COR-L47 (cell line): ENCODE measurements at places on chromosomes 5 and 9.
A peak's percentile ranks its signal among the peaks of the same experiment; 100 is the strongest.

GRCh38 chr5:17252543-17252942 lies 35.1 kb downstream of the BASP1 start:
- no peak for DNase-seq

DNA sequence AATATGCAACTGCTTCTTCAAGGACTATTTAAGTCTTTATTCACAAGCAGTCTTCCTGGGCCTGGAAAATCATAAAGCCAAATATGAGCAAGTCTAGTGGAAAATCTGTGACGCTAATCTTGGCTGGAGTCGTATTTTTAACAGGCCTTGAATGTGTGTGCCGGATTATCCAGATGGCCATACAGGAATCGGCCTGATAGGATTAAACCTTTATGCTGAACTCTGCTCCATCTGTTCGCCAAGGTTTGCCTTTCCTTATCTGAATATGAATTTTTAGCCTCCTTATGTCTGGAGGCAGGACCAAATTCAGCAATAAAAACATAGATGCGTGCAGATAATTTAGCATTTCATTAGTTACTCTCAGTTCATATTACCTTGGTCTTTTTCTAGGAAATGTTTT lies 294.5 kb downstream of the EBF1 start:
- DNase-seq = no peak

DNA sequence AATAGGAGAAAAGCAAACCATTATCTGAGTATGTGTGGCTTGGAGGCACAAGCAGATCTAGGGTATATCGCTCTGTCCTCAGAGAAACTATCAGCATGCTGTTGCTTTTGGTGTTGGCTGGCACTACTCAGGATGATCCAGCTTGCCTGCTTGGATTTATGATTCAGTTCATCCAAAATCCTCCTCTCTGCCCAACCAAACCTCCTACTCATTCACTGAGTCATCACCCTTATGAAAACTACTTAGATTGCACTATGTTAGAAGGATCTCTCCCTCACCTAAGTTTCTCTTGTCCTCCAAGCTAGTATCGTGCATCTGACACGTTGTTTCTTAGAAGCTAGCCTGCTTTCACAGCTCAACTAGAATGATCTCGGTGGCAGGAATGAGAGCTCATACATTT lies 14.2 kb upstream of the ZBED3 start:
- DNase-seq = no peak

DNA sequence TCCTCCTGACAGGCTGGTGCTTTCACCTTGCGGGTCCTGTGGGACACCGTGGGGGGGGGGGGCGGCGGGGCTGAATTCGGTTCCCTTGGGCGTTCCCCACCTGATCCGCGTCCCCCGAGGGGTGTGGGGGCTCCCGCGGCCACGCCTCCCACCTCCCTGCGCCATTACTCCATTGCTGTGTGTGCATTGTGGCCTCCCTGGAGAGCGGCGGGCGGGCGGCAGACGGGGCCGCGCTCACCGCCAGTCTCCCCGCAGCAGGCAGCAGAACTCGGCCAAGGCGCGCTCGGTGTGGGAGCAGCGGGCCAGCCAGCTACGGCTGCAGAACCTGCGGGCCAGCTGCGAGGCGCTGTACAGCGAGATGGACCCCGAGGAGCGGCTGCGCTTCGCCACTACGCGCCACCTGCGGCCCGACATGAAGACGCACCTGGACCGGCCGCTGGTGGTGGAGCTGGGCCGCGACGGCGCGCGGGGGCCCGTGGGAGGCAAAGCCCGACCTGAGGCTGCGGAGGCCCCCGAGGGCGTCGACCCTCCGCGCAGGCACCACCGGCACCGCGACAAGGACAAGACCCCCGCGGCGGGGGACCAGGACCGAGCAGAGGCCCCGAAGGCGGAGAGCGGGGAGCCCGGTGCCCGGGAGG lies 145.3 kb downstream of the CACNA1B start:
- DNase-seq = peak; percentile 30

DNA sequence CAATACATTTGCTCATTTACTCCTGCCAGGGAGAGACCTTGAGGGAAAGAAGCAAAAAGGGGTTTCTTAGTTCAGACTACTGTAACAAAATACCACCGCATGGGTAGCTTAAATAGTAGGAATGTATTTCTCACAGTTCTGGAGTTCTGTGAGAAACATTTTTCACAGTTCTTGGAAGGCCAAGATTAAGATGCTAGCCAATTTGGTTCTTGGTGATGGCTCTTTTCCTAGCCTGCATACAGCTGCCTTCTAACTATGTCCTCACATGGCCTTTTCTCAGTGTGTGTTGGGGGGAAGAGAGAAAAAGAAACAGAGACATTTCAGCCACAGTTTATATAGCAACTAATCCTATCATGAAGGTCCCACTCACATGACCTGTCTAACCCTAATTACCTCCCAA lies 1644.7 kb upstream of the C9orf72 start:
- no peak for DNase-seq

- no peak for DNase-seq
Measured at GRCh38 chr5:124650147-124650561, 96.3 kb downstream of the ZNF608 start.

DNA sequence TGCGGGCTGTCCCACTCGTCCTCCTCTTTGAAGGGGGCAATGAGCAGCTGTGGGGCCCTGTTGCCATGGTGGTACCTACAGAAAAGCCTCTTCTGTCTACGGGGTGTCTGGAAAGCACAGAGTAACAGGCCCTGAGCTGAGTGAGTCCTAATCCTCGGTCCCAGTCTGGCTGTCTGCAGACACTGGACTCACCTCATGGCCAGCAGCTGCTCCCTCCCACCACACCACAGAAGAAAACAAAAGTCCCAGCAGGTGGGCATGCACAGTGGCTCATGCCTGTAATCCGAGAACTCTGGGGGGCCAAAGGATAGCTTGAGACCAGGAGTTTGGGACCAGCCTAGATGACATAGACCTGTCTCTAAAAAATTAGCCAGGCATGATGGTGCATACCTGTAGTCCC lies 19.9 kb downstream of the P4HA2 start:
- no peak for DNase-seq

GRCh38 chr9:86424251-86424891 lies 70.2 kb upstream of the TUT7 start:
- no peak for DNase-seq

DNA sequence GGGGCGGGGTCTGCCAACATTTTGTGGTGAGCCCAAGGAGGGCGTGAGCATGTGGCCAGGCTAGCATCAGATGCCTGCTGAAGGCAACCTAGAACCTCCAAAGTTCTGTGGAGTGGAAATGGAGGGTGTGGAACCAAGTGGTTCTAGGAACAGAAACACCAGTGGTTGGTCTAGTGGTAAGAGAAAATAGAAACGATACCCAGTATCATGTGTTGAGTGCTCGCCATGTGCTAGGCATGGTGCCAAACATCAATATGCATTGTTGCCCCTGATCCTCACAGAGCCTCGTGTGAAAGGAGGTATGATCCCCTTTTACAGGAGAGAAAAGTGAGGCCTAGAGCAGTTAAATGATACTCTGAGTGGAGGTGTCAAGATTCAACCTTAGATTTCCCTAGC lies 31.5 kb upstream of the MVB12B start:
- no peak for DNase-seq

DNA sequence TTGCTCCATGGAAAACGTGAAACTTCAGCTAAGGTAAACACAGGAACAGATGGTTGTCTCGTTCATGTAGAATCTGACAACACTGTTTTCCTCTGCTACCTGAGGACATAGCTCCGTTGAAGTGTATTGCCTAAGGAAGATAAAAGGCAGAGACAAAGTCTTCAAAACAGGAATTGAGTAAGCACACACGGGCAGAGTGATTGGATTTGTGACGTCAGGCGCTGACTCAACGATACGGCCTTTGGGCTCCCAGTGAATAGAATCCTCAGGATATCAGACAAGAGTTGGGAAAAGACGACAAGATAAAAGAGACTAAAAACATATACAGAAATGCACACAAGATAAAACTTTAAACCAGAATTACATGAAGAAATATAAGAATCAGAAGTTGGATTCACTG lies 787.1 kb upstream of the CTNND2 start:
- no peak for DNase-seq

GRCh38 chr9:131238402-131239021 lies 37.8 kb downstream of the FAM78A start:
- DNase-seq = no peak

DNA sequence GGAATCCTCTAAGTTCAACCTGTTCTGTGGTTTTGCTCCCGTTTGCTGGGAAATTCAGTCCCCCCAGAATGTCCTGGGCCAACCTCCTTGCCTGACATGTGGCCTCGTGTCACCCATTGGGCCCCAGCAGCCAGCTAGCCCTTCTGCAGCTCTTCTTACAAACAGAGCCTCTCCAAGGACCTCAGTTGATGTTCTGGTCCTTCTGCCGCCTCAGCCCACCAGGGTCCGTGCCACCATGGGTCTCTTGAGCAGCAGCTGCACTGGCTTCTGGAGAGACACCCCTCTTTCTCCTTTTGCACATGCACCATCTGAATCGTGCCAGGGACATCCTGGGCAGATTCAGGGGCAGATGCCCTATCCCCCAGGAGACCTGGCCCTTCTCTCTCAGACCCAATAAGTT lies 85.0 kb downstream of the LMX1B start:
- DNase-seq = no peak

DNA sequence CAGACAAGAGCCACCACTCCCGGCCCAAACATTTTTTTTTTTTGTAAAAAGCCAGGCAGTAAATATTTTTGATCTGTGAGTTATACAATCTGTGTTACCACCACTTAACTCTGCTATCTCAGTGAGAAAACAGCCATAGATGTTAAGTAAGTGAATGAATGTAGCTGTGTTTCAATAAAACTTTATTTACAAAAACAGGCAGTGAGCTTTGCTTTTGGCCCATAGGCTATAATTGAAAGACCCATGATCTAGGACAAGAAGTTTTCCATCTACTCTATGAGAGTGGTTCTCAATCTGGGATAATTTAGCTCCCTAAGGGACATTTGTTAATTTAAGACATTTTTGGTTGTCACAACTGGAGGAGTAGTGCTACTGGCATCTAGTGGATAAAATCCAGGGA lies 91.0 kb downstream of the TMC1 start:
- no peak for DNase-seq

DNA sequence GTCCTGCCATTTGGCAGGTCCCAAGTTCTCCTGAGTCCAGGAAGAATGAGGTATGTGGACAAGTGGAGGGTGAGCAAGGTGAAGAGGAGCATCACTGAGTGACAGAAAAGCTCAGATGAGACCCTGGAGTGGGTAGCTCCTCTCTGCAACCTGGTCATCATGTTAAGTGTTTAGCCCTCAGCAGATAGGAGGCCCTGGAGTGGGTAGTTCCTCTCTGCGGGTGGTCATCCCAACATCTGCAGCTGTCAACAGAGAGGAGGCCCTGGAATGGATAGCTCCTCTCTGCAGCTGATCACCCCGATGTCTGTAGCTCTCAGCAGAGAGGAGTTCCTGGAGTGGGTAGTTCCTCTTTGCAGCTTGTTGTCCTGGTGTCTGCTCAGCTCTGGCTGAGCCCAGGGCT lies 48.4 kb downstream of the NDUFAF2 start:
- no peak for DNase-seq

GRCh38 chr5:67483453-67484030 lies 286.9 kb upstream of the CD180 start:
- DNase-seq = no peak

GRCh38 chr9:10366171-10366779 lies 246.5 kb downstream of the PTPRD start:
- peak; percentile 13 for DNase-seq

- no peak for DNase-seq
Measured at GRCh38 chr9:4171261-4171900, 128.5 kb downstream of the GLIS3 start.

DNA sequence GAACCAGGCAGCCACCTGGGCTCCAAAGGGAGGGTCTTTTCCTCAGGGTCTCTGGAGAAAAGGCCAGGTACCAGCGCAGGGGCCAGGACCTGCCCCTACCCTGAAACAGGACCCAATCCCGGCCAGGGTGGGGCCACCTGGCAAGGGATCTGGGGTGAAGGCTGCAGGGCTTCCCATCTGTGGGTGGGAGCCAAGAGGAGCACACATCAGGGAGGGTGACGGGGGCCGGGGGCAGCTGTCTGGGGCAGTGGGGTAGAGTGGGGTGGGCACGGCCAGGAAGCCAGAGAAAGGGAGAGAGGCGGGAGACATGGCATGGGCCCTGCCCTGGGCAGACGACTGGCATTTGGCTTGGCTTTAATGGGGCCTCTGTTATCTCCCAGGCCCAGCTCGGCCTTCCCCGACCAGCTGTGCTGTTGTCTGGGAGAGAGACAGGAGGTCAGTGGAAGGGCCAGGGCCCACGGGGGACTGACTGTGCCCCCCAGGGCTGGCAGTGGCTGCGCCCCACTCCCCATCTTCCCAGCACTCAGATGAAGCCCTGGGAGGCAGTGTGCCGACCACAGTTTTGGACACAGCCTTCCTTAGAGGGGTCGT lies 57.2 kb upstream of the RNF130 start:
- no peak for DNase-seq

- peak; percentile 8 for DNase-seq
Measured at GRCh38 chr5:171673328-171673727, 112.3 kb upstream of the SMIM23 start.

- no peak for DNase-seq
Measured at GRCh38 chr9:92506184-92506857, 24.0 kb upstream of the ASPN start.

DNA sequence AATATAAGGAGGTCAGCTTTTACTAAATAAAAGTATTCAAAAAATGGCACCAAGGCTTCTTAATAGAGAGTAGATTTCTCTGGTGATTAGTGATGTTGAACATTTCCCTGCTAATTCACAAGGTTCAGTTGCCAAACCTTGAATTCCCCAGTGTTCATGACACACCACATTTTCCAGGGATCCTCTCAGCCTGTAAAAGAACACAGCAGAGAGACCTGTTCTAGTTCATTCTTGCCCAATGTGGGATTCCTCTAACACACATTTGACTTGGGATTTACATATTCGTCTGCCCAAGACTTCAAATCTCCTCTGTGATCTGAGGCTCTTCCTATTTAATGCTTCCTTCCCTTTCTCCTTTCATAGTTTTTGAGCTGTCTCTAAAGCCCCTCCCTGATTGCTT lies 273.2 kb upstream of the CDH9 start:
- no peak for DNase-seq

GRCh38 chr9:79567671-79568098 lies 4.1 kb upstream of the TLE4 start:
- no peak for DNase-seq

DNA sequence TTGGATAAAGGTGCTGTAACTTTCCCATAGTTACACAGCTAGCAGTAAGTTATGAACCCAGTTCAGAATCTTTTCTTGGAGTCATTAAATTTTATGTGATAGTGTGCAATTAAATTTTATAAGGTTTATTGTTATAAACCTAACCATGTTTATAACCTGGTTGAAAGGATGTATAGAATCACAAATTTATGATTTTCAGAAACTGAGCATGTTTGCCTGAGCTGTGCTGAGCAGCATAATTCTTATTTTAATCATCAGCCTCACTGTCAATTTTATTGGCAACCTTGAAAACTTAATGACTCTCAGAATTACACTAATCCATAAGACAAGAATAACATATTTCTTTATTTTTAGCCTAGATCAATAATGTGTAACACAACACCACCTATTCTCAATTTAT lies 46.9 kb downstream of the ADAMTS19 start:
- DNase-seq = no peak
